ENCODE measurements at places on chromosomes 1 and 21. TPM values are rescaled to one million over a fixed set of nuclear protein-coding genes. Genes with fewer than 3 reads are reported as not detected.

The MCOLN2 gene
- 3.7 TPM for polyA plus RNA-seq

The CIART gene
- 8.0 TPM for polyA plus RNA-seq

- no peak overlapping the region for H3K4me3 ChIP-seq
- no peak for DNase-seq
- H3K36me3 ChIP-seq, result no peaks in the 10 kb centered on the region
Observed at GRCh38 chr1:163036671-163037070, 32.5 kb upstream of the RGS4 start.

- no peak for DNase-seq
- H3K27me3 ChIP-seq, result no peaks in the 10 kb centered on the region
- H3K27ac ChIP-seq, result no peak overlapping the region
- no peaks in the 10 kb centered on the region for H3K4me1 ChIP-seq
- no peaks in the 10 kb centered on the region for H3K36me3 ChIP-seq
- H3K4me3 ChIP-seq, result no peak overlapping the region
Observed at GRCh38 chr1:233679591-233680373, 65.9 kb downstream of the KCNK1 start.

- H3K27ac ChIP-seq, result no peak overlapping the region
- no peak overlapping the region for H3K4me3 ChIP-seq
- DNase-seq, result no peak
- H3K4me1 ChIP-seq, result no peaks in the 10 kb centered on the region
- H3K36me3 ChIP-seq, result no peaks in the 10 kb centered on the region
- H3K27me3 ChIP-seq, result peaks cover 70% of the 10 kb centered on the region
Observed at GRCh38 chr1:38133304-38133703, 86.7 kb upstream of the POU3F1 start.

The ERICH3 gene
- 1.4 TPM for polyA plus RNA-seq

The ADAM30 gene
- not detected for polyA plus RNA-seq

Data from left lung (tissue), 14 donors.